Stimulated activated naive CD8-positive, alpha-beta T cell treated with anti-CD3 and anti-CD28 coated beads, Interleukin-15, Interleukin-2, amounts not matched to agents 100 U/mL and 50 U/mL, for 24 hours (primary cell): ENCODE measurements at places on chromosomes 6 and 20.
A peak's percentile ranks its signal among the peaks of the same experiment; 100 is the strongest.

- DNase-seq, result no peak
Measured at GRCh38 chr6:129402244-129402643, 307.7 kb downstream of the ARHGAP18 start.

DNA sequence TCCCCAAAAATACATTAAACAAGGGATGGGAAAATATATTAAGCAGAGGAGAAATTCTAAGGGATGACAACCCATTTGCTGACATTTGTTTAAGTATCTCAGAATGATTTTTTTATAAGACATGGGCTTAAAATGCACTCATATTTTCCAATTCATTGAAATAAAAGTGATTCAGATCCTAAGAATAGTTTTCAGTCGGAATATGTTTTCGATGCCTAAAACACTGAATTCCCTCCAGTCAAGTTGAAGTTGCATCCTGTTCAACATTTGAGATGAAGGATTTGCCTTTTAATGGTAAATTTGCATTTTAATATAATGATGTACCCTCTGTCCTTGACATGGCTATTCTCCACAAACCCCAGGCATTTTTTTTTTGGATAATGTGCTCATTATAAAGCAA is 79.3 kb downstream of the PTCHD4 start:
- DNase-seq, result no peak

- DNase-seq, result no peak
Measured at GRCh38 chr20:35837577-35838195, 65.9 kb downstream of the PHF20 start.

- no peak for DNase-seq
Measured at GRCh38 chr6:121040831-121041230, 293.4 kb downstream of the TBC1D32 start.

DNA sequence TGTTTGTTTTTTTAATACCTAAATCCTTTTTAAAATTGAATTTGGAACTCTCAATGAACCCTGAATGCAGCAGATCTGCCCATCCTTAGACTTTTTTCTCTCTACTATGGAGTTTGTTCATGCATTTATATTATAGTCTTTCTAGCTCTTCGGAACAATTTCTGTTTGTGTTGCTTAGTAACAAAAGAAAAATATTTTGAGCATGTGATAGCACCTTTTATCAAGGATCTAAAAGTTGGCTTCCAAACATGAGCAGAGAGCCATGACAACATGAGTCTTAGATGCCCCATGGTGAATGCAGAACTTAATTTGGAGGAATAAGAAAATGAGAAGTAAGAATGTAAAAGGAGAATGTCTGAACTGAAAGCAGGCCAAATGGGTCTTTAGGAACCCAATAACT is 133.7 kb downstream of the EDN1 start:
- DNase-seq, result no peak

- DNase-seq, result no peak
Measured at GRCh38 chr20:45502561-45502960, 12.9 kb downstream of the SPINT3 start.

- no peak for DNase-seq
Measured at GRCh38 chr6:119077391-119077642, 1.1 kb downstream of the FAM184A start.

GRCh38 chr20:44056010-44056698 is 130.8 kb downstream of the JPH2 start:
- peak; percentile 59 for DNase-seq

DNA sequence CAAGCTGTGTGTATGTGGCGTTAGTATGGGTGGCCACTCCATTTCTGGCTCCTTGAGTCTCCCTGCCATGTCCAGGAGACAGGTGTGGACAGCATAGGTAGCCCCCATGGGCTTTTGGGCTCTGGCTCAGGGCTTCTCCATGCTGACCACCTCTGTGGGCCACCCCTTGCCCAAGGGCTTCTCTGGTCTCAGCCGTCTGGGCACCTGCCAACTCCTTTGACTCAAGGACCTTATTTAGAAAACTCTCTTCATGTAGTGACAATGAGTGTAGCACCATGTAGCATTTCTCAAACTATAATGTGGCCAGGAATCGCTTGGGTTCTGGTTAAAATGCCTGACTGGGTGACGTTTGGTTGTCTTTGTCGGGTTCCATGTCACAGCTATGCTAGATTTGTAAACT is 5.1 kb upstream of the GTSF1L start:
- no peak for DNase-seq

GRCh38 chr6:148829415-148830101 is 82.7 kb downstream of the UST start:
- DNase-seq, result no peak

- DNase-seq, result peak; percentile 32
Measured at GRCh38 chr6:158648682-158649131, 1.1 kb upstream of the SYTL3 start.

GRCh38 chr6:32668226-32668747 is 1.8 kb upstream of the HLA-DQB1 start:
- DNase-seq, result peak; percentile 46

DNA sequence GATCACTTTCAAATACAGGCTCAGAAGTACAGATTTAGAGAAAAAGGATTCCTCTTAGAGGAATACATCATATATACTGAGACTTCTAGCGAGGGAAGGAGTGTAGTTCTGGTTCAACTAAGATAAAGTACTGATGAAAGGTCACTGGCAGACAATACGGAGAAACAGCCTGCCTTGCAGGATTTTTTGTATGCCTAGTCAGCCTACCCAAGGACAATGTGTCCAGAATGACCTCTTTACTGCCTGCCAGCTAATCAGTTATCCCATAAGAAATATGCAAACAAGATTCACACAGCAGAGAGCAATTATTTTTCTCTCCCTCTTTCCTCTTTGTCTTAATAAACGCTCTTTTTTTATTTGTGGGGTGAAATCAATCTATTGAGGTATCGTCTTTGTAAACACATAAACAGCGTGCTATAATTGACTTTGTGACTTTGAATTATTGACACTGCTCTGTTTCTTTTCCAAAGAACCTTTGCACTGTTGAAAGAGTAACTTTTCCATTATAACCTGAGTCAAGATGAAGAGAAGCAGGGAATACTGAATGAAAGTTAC is 1.4 kb upstream of the TSPYL4 start:
- no peak for DNase-seq
